G401 (cell line): ENCODE measurements at places on chromosomes 12 and 14. TPM values are rescaled to one million over a fixed set of nuclear protein-coding genes. Genes with fewer than 3 reads are reported as not detected.

Gene RTN1
- not detected in 2 replicates for total RNA-seq

Gene TRPV4
- total RNA-seq: not detected in 2 replicates

Gene KRT80
- 0.37 and 0.44 TPM in 2 replicates for total RNA-seq

Gene RPL10L
- not detected in 2 replicates for total RNA-seq

Gene SPIC
- not detected in 2 replicates for total RNA-seq

Gene ETFRF1
- total RNA-seq: 17.4 and 35.8 TPM in 2 replicates

- DNase-seq: no peak
These were observed 28.0 kb downstream of the CALM1 start for GRCh38 chr14:90424686-90425372.

GRCh38 chr14:64701660-64702059, 2.6 kb upstream of the PLEKHG3 start:
- DNase-seq: no peak

DNA sequence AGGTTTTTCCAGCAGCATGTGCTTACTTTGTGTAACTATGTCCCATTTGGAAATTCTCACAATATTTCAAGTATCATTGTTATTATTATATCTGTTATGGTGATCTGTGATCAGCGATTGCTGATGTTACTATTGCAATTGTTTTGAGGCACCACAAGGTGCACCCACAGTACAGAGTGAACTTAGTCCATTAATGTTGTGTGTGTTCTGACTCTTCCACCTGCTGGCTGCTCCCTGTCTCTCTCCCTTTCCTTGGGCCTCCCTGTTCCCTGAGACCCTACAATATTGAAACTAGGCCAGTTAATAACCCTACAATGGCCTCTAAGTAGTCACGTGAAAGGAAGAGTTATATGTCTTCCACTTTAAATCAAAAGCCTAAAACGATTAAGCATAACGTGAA, 153.9 kb downstream of the PIK3C2G start:
- DNase-seq: no peak

- DNase-seq: no peak
These were observed 36.1 kb upstream of the C12orf76 start for GRCh38 chr12:110084314-110085015.

DNA sequence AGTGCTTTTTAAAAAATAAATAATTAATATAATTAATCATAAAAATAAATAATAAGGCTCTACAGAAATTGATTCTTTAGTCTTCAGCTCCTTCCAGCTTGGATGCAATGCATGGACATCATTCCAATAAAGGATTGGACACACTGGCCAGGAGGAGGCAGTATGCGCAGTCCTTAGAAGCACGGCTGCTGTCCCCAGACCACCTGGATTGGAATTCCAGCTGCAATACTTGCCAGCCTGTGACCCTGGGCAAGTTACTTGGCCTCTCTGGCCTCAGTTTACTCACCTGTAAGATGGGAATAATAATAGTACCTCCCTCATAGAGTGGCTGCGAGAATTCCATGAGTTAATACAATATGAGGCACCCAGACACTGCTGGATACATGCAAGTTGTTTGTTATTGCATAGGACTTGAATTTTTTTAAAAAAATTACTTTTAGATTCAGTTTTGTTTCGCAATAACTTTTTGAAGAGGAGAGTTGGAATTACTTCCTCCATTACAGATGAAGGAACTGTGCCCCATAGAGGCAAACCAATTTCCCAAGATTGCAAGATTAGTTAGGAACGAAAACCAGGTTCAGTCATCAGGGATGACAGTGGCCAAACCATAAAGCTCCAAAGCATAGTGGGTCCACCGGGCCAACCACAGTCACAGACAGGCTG, 12.2 kb downstream of the RPH3A start:
- no peak for DNase-seq

- no peak for DNase-seq
These were observed 94.2 kb downstream of the ETV6 start for GRCh38 chr12:11743423-11744409.

GRCh38 chr14:65079201-65079600, 23.1 kb downstream of the MAX start:
- DNase-seq: no peak

DNA sequence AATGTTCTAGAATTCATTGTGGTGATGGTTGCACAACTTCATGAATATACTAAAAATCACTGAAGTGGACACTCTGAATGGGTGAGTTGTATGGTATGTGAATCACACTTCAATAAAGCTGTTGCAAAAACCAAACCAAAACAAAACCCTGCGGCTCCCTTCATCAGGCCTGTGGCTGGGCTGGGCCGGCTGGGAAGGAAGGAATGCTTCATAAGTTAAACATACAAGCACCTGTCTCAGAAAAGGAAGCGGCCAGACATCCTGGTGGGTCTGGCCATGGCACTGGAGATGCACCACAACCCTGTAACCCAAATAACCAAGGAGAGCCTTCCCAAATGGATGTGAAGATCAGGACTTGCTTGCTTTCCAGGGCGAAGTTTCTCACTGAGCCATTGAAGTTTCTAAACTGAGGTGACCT, 34.9 kb downstream of the TTC7B start:
- no peak for DNase-seq

DNA sequence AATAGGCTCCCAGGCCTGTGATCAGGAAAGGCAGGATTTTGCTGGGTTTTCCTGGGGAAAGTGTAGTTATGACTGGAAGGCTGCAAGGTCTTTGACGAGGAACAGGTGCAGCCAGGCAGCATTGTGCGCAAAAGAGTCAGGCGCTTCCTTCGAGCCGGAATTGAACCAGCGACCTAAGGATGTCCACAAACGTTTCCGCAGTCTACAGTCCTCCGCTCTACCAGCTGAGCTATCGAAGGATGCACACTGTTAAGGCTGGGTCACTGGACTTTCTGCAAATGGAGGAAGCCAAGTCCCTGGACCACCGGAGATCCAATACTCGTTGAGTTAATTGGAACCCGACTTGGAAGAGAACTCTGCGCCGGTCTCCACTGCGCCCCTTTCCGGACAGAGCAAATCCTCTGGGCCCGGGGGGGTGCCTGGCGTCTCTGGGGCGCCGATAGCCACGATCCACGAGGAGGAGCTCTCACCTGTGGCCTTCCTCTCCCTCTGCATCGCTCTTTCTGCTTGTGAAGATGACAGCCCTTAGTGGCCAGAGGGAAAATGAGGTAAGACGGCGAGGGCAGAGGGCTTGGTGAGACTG, 18.4 kb upstream of the OR6S1 start:
- no peak for DNase-seq

- DNase-seq: no peak
These were observed 307.7 kb downstream of the CCDC91 start for GRCh38 chr12:28497889-28498411.

DNA sequence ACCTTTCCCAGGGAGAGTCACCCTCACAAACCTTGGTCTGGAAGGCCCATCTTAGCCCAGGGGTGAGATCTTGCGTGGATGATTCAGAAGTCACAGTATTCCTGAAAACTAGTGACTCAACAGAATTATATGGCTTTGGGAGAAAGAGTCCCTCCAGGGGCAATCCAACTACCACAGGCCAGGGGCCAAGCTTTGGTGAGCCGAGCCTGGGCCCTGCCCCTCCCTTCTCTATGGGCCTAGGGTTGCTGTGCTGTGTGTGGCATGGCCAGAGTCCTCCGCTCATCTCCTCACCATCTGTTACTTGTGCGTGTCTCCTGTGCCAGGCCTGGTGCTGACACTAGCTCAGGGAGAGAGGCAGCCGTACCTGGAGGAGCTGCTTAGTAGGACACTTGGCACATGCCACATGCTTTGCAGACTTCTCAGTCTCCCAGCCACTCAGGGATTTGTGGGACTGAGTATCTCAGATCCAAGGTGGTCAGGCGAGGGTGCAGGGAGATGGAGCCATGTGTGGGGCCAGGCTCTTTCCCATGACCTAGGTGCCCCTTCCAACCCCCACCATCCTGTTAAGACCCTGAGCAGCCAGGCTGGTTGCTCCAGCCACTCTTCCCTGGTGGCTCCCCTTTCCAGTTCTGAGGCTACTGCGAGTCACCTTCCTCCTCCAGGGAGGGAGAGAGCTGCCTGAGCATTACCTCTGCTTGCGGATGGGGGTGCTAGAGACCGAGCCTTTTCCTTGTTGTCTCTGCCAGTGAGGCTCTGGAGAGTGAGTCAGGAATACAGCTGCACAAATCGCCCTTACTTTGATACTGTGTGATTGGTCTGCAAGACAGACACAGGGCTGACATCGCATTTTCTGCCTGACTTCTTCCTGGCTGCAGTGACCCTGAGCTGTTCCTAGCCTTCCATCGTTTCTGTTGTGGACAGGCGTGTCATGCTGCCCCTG, 94.1 kb downstream of the SLC25A47 start:
- DNase-seq: peak; percentile 96

DNA sequence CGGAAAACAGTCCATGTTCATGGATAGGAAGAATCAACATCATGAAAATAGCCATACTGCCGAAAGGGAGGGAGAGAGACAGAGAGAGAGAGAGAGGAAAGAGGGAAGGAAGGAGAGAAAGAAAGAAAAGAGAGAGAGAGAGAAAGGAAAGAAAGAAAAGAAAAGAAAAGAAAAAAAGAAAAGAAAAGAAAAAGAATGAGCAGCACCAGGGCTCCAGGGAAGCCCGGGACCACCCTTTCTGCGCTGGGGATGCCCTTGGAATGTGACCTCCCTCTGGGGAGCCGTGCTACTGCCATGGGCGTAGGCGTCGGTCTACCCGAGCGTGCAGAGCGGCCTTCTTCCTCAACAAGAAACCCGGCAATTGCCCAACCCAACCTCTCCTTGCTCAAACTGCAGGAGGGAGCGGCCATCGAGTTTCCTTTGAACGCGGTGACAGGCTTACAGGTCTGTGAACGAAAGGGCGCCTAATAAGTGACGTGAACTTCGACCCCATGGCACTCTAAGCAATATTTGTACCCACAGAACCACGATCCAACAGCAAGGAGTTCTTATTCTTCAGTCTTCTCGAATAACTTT, 16.9 kb downstream of the OR6S1 start:
- DNase-seq: peak; percentile 25

DNA sequence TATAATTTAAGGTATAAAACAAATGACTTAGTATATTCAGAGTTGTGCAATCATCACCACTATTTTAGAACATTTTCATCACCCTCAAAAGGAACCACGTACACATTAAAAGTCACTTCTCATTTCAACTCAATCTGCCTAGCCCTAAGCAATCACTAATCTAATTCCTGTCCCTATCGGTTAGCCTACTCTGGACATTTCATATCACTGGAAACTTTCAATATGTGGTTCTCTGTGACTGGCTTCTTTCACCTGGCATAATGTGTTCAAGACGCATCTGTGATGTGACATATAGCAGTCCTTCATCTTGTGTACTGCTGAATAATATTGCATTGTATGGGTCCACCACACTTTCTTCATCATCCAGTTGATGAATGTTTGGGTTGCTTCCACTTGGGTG, 15.4 kb upstream of the PIWIL1 start:
- no peak for DNase-seq

DNA sequence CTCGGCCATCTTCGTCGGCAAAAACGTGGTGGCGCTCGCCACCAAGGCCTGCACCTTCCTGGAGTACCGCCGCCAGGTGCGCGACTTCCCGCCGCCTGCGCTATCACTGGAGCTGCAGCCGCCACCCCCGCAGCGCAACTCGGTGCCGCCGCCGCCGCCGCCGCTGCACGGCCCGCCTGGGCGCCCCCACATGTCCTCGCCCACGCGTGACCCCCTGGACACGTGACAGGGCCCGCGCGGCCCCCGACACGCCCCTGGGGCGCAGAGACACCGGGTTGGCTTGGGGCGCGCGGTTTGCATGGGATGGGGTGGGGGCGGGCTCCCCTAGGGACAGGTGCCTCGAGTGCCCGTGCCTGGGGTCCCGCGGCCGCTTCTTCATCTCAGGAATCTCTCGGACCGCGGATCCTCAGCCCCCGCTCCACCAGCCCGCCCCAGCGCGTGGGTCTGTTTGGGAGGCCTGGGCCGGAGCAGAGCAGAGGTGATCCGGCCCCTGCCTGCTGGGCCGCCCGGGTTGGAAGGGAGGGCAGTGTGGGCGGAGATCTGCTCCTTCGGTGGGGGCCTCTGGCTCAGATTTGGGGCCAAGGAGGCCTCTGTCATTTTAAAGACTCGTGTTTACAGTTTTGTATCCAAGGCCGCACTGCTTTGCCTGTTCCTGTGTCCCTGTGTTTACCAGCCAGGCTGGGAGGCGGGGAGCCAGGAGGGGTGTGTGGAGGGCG, 3.3 kb downstream of the TMEM121 start:
- DNase-seq: no peak

GRCh38 chr14:65860956-65861611, 448.6 kb downstream of the FUT8 start:
- DNase-seq: no peak

- no peak for DNase-seq
These were observed 49.1 kb downstream of the TMX1 start for GRCh38 chr14:51289169-51289568.
